ENCODE measurements at places on chromosomes 12 and 14.

DNA sequence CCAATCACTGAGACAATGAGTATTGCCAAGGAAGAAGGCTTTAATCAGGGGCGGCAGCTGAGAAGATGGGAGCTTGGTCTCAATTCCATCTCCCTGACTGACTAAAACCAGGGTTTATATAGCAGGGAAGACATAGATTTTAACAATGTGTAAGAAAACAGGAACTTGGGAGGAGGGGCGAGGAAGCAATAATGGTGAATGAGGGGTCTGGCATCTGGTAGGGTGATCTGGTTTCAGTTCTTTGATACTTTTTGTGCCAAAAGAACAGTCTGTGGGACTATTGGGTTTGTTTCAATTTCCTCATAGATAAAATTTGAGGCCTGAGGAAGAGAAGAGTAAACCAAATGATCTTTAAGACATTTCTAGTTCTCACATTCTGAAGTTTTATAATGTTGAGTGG is 49.2 kb downstream of the FUT8 start:
- DNase-seq: no peak

DNA sequence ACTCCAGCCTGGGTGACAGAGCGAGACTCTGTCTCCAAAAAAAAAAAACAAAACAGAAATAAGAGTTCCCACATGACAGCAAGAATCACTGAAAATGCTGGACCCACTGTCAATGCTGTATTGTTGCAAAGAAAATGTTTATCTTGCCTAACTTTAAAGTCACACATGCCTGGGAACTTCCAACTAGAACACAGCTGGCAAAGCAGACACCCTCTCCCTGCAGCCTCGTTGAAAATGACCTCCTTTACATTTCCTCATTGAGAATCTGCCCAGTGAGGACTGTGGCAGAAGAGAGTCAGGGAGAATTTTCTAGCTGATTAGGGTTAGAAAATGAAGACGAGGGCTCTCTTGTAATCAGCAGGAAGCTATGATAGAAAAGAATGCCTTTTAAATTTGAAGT is 42.8 kb upstream of the TCL1A start:
- no peak for DNase-seq

- no peak for DNase-seq
These were observed 202.0 kb downstream of the PPM1H start for GRCh38 chr12:62732861-62733427.

- DNase-seq: no peak
These were observed 629 bp downstream of the KCNMB4 start for GRCh38 chr12:70366581-70367257.

GRCh38 chr14:54211551-54212308 is 185.1 kb upstream of the CDKN3 start:
- DNase-seq: no peak

GRCh38 chr12:52193991-52194390 is 2.2 kb upstream of the KRT80 start:
- DNase-seq: no peak
